ENCODE measurements at places on chromosomes 11 and 22.

- H3K4me3 ChIP-seq = no peak overlapping the region
- H3K4me1 ChIP-seq = peaks cover 2% of the 10 kb centered on the region
- H3K27ac ChIP-seq = no peak overlapping the region
- H3K36me3 ChIP-seq = no peaks in the 10 kb centered on the region
These were observed 7.5 kb upstream of the SYT8 start for GRCh38 chr11:1827095-1827813.

GRCh38 chr11:128532016-128532571 lies 55.3 kb downstream of the ETS1 start:
- peaks cover 12% of the 10 kb centered on the region for H3K4me1 ChIP-seq
- no peak overlapping the region for H3K4me3 ChIP-seq
- DNase-seq = no peak
- H3K36me3 ChIP-seq = no peaks in the 10 kb centered on the region
- H3K27ac ChIP-seq = peak overlapping the region; percentile 53
- H3K27me3 ChIP-seq = no peaks in the 10 kb centered on the region

GRCh38 chr11:120815319-120816100 lies 208.4 kb upstream of the TBCEL start:
- DNase-seq = no peak
- H3K36me3 ChIP-seq = peaks cover 3% of the 10 kb centered on the region
- H3K4me1 ChIP-seq = no peaks in the 10 kb centered on the region
- no peak overlapping the region for H3K27ac ChIP-seq

DNA sequence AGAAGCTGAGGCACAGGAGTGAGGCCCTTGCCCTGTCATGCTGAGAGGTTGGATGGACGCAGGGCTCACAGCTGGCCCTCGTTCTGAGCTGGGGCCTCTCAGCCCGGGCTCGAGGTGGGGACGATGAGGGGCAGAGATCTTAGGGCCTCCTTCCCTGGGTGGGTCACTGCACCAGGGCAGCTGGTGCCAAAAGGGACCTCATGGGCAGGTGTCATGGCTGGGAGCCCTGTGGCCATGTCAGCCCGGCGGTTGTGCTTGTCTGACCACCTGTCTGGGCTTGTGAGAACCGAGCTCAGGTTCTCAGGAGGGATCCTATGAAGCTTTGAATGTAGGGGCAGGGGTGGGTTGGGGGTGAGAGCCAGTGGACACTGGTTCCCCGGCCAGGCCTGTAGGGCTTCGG lies 1.8 kb upstream of the MUC6 start:
- H3K4me1 ChIP-seq = no peaks in the 10 kb centered on the region
- H3K36me3 ChIP-seq = no peaks in the 10 kb centered on the region
- peaks cover 4% of the 10 kb centered on the region for H3K27me3 ChIP-seq
- no peak overlapping the region for H3K27ac ChIP-seq

GRCh38 chr11:59262177-59262818 lies 49.6 kb upstream of the MPEG1 start:
- H3K4me3 ChIP-seq = no peak overlapping the region
- DNase-seq = no peak
- H3K36me3 ChIP-seq = no peaks in the 10 kb centered on the region
- no peak overlapping the region for H3K27ac ChIP-seq
- H3K4me1 ChIP-seq = peaks cover 40% of the 10 kb centered on the region

GRCh38 chr11:33694346-33695050 lies 6.1 kb downstream of the C11orf91 start:
- no peak for DNase-seq
- H3K36me3 ChIP-seq = no peaks in the 10 kb centered on the region
- no peak overlapping the region for H3K27ac ChIP-seq
- H3K4me3 ChIP-seq = no peak overlapping the region

DNA sequence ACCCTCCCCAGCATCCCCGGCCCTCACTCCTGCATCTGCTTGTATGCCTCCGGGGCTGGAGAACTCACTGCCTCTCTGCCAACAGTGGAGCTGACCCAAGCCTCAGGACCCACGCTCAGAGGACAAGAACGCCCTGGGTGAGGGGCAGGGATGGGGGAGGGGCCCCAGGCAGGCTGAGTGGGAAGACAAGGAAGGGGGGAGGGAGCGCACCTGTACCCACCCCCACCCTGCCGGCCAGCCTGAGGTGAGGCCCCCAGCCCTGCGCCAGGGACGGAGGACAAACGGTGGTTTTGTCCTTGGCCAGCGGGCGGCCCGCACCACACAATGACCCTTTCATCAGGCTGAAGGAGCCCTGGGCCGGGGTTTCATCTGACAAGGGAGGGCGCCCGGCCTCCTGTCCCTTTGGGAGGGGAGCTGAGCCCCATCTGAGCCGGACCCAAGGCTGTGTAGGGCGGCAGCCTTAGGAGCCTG lies 10.0 kb downstream of the WNT7B start:
- no peaks in the 10 kb centered on the region for H3K36me3 ChIP-seq
- DNase-seq = no peak
- H3K4me1 ChIP-seq = peaks cover 17% of the 10 kb centered on the region
- H3K27ac ChIP-seq = no peak overlapping the region

- H3K4me3 ChIP-seq = no peak overlapping the region
- H3K27ac ChIP-seq = no peak overlapping the region
- H3K36me3 ChIP-seq = no peaks in the 10 kb centered on the region
- no peaks in the 10 kb centered on the region for H3K4me1 ChIP-seq
These were observed 119.7 kb downstream of the RCN1 start for GRCh38 chr11:32210556-32210955.

DNA sequence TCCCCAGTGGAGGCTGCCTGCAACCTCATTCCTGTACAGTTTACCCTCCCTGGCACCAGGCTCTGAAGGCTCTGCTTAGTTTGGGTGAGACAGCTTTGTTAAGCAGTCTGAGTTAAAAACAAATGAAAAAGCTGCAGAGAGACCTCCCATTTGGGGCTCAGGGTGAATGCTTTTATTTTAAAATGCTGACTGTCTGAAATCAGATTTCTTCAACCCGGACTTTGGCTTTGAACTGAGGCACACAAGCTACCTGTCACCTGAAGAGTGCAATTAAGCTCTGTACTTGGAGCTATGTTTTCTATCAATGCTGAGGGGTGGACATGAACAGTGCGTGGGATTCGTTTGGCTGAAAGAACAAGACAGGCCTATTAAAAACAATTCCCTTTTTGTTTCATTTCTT lies 217.5 kb upstream of the SORL1-AS1 start:
- H3K27ac ChIP-seq = no peak overlapping the region
- no peak overlapping the region for H3K4me3 ChIP-seq
- DNase-seq = no peak
- no peaks in the 10 kb centered on the region for H3K4me1 ChIP-seq
- peaks cover 14% of the 10 kb centered on the region for H3K27me3 ChIP-seq

- DNase-seq = no peak
- no peak overlapping the region for H3K4me3 ChIP-seq
- H3K27me3 ChIP-seq = peaks cover 34% of the 10 kb centered on the region
- H3K27ac ChIP-seq = no peak overlapping the region
- peaks cover 9% of the 10 kb centered on the region for H3K4me1 ChIP-seq
These were observed 4.2 kb upstream of the SERPINH1 start for GRCh38 chr11:75557666-75558494.

DNA sequence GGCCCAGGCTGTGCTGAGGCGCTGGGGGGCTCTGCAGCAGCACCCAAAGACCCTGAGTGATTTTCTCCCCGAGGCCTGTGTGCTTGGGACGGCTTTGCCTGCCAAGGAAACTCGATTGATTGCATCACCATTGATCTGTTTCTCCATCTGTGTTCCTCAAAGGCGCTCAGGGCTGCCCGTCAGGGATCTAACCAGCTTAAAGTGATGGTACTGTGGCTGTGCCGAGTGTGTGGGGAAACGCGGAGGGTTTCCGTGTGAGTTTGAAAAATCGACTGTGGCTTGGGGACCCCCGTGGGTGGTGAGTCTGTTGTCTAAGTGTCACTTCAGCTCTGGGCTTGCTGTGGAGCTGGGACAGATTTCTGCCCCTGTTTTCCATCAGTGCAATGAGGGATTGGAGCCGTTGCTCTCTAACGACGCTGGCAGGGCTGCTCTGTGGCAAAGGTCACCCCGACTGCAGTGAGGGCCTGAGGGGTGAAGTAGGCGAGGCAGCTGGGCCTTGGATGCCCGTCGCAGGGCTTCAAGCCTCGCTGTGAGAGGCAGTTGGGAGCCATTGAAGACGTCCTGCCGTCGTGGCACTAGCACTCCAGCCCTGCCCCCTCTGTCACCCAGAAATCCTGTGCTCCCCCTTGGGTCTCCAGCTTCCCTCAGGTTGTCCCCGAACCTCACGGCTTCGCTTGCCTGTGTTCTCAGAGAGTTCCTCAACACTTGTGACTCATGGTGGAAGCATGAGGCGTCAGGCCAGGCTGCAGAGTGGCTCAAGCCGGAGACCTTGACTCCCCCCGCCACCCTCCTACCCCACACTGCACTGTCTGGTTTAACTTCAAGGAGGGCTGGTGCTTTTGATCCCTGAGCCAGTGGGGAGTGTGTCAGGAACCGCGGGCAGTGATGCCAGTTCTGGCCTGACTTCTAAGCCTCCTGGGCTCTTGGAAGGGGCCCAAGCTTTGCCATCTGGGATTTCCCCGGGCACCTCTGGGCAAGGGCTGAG lies 21.8 kb downstream of the CACNA1I start:
- H3K27me3 ChIP-seq = peaks cover 39% of the 10 kb centered on the region
- peaks cover 6% of the 10 kb centered on the region for H3K4me1 ChIP-seq
- no peaks in the 10 kb centered on the region for H3K36me3 ChIP-seq

DNA sequence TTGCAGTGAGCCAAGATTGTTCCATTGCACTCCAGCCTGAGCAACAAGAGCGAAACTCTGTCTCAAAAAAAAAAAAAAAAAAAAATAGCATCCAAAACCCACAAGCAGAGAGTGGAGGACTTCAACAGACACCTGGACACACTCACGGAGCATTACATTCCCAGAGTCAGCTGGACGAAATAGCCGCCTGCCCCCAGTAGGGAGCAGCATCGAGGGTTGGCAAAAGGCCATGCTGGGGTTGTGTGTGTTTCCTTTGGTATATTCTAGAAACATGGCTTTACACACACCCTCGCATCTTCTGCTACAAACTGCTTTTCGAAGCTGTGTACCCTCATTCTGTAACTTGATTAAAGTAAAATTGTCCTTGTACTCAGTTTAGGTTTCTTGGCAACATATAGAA lies 5.3 kb downstream of the ADA2 start:
- no peaks in the 10 kb centered on the region for H3K36me3 ChIP-seq
- no peak overlapping the region for H3K4me3 ChIP-seq
- H3K4me1 ChIP-seq = peaks cover 50% of the 10 kb centered on the region

GRCh38 chr11:97908354-97908753 lies 1112.4 kb upstream of the CNTN5 start:
- no peak overlapping the region for H3K4me3 ChIP-seq
- no peaks in the 10 kb centered on the region for H3K36me3 ChIP-seq
- H3K27ac ChIP-seq = no peak overlapping the region
- no peak for DNase-seq

- DNase-seq = no peak
- no peak overlapping the region for H3K4me3 ChIP-seq
- peaks cover 26% of the 10 kb centered on the region for H3K4me1 ChIP-seq
- H3K27ac ChIP-seq = no peak overlapping the region
These were observed 51.3 kb downstream of the BCR start for GRCh38 chr22:23231471-23232093.

- peak overlapping the region; percentile 56 for H3K27ac ChIP-seq
- DNase-seq = no peak
- peak overlapping the region; percentile 27 for H3K4me3 ChIP-seq
- H3K27me3 ChIP-seq = peaks cover 35% of the 10 kb centered on the region
- H3K4me1 ChIP-seq = peaks cover 72% of the 10 kb centered on the region
These were observed 15.9 kb downstream of the UBASH3B start for GRCh38 chr11:122671400-122671891.

DNA sequence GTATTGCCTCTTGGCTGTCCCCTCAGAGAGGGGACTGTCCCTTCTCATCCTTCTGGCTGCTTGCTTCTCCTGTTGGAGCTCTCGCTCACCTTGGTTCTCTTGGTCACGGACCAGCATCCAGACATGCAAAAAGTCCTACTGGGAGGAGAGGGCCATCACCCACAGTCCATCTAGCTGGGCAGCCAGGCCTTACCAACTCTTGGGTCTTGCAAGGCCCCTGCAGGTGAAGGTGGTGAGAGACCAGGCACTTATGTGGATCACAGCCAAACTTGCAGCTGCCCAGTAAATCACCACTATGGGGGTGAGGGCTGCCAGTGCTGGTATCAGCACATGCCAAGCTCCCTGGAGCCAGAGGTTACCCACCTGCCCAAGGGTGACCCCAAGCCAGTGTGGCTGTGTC lies 36.3 kb downstream of the KCNQ1OT1 start:
- no peak for DNase-seq
- H3K27ac ChIP-seq = no peak overlapping the region
- peaks cover 2% of the 10 kb centered on the region for H3K4me1 ChIP-seq
- H3K36me3 ChIP-seq = peaks cover 49% of the 10 kb centered on the region
- H3K4me3 ChIP-seq = no peak overlapping the region
- no peaks in the 10 kb centered on the region for H3K27me3 ChIP-seq

DNA sequence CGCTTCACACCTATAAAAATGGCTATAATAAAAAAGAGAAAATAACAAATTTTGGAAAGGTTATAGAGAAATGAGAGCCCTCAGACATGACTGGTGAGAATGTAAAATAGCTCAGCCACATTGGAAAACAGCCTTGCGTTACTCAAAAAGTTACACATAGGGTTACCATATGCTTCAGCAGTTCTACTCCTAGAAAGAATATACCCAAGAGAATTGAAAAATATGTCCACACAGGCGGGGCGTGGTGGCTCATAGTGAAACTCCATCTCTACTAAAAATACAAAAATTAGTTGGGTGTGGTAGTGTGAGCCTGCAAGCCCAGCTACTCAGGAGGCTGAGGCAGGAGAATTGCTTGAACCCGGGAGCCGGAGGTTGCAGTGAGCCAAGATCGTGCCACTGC lies 7.6 kb upstream of the JHY start:
- no peak overlapping the region for H3K27ac ChIP-seq
- no peak overlapping the region for H3K4me3 ChIP-seq
- peaks cover 5% of the 10 kb centered on the region for H3K4me1 ChIP-seq
- DNase-seq = peak; percentile 24
- peaks cover 12% of the 10 kb centered on the region for H3K27me3 ChIP-seq

GRCh38 chr11:117011541-117011898 lies 86.7 kb downstream of the SIK3 start:
- no peak for DNase-seq
- peak overlapping the region; percentile 25 for H3K27ac ChIP-seq
- peaks cover 1% of the 10 kb centered on the region for H3K36me3 ChIP-seq
- peaks cover 18% of the 10 kb centered on the region for H3K4me1 ChIP-seq
- H3K27me3 ChIP-seq = no peaks in the 10 kb centered on the region

GRCh38 chr11:80925321-80925720 lies 1484.5 kb upstream of the TENM4 start:
- H3K27ac ChIP-seq = no peak overlapping the region
- no peak for DNase-seq
- no peaks in the 10 kb centered on the region for H3K36me3 ChIP-seq
- no peaks in the 10 kb centered on the region for H3K27me3 ChIP-seq

GRCh38 chr11:28976012-28976800 lies 868.0 kb downstream of the METTL15 start:
- H3K27me3 ChIP-seq = no peaks in the 10 kb centered on the region
- no peak overlapping the region for H3K27ac ChIP-seq
- no peak overlapping the region for H3K4me3 ChIP-seq
- DNase-seq = no peak

GRCh38 chr11:83862691-83863090 lies 576.5 kb upstream of the CCDC90B start:
- H3K4me1 ChIP-seq = no peaks in the 10 kb centered on the region
- no peak overlapping the region for H3K27ac ChIP-seq
- H3K36me3 ChIP-seq = no peaks in the 10 kb centered on the region
- no peak overlapping the region for H3K4me3 ChIP-seq
- DNase-seq = no peak

- no peaks in the 10 kb centered on the region for H3K36me3 ChIP-seq
- no peak overlapping the region for H3K27ac ChIP-seq
- DNase-seq = no peak
- no peaks in the 10 kb centered on the region for H3K4me1 ChIP-seq
These were observed 518.7 kb downstream of the NTM start for GRCh38 chr11:131889146-131889577.

GRCh38 chr11:70298243-70298915 lies 27.9 kb downstream of the PPFIA1 start:
- no peaks in the 10 kb centered on the region for H3K27me3 ChIP-seq
- H3K27ac ChIP-seq = no peak overlapping the region
- no peak overlapping the region for H3K4me3 ChIP-seq
- DNase-seq = no peak
- peaks cover 39% of the 10 kb centered on the region for H3K36me3 ChIP-seq

All from stimulated activated naive B cell treated with anti-CD40 and anti-IgM and Interleukin-4, amounts not matched to agents 10 μg/mL and 1 μg/mL and 100 μg/mL, for 72 hours (primary cell).